Stimulated activated CD4-positive, alpha-beta T cell treated with anti-CD3 and anti-CD28 coated beads, Interleukin-15, amount 100 ng/mL, for 24 hours (primary cell): ENCODE measurements at places on chromosomes 3 and 15.

- DNase-seq: no peak
Measured at GRCh38 chr3:27509376-27509775, 25.2 kb upstream of the SLC4A7 start.

DNA sequence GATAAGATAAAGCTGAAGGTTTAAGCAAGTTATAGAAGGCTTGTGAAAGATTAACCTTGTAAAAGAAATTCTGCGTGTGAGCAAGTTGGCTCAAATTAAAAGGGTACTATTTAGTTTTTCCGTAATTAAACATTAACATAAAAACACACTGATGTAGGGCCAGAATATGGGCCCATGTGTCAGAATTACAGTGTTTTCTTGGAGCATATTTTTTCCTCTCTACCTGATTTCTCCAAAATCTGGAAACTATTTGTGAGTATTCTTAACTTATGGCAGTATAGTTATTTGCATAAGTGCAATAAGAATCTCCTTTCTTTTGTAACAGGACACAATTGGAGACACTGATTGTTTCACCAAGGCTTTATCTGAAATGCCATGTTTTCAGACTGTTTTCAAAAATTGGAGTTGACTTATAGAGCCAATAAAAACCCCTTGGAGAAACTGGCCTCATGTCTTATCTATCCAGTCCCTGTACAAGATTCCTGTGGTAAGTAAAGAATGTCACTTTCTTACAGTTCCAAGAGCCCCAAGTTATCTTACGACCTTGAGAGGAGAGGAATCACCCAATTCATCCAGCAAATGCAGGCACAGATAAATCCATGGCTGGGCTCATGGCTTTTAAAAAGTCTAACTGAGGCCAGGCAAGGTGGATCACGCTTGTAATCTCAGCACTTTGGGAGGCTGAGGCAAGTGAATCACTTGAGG is 47.8 kb upstream of the P2RY1 start:
- no peak for DNase-seq

DNA sequence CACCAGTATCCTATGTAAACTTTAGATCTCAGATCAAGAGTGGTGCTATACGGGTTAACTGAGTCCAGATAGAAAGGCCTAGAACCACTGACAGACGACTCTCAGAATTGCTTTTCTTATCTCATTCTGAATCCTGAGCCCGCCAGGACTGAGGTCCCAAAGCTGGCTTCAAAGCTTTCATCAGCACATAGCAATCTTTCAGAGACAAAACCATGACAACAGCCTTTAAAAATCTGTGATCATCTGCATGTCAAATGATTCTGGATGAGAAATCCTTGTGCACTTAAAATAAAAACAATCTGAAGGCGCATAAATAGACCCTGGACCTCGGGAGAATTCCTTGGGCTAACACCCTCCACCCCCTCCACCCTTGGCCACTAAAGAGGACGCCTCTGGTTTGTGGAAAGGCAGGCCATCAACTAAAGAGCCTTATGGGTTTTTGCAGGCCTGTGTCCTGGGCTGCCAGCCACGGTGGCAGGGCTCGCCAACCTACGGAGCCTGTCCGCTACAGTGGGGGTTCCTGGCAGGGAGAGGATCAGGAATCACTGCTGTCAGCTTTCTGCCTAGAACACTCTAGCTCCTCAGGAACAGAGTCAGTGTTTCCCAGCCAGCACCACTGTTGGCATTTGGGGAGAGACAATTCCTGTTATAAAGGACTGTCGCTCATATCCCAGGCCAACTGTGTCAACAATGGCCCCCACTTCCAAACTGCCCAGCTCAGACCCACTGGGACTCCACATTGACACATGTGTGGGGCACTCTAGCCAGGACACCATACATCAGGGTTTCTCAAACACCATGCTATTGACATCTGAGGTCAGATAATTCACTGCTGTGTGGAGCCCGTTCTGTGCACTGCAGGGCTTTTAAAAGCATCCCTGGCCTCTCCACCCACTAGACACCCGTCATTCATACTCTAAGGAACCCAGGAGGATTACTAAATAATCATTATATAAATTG is 20.2 kb downstream of the TLE3 start:
- no peak for DNase-seq

DNA sequence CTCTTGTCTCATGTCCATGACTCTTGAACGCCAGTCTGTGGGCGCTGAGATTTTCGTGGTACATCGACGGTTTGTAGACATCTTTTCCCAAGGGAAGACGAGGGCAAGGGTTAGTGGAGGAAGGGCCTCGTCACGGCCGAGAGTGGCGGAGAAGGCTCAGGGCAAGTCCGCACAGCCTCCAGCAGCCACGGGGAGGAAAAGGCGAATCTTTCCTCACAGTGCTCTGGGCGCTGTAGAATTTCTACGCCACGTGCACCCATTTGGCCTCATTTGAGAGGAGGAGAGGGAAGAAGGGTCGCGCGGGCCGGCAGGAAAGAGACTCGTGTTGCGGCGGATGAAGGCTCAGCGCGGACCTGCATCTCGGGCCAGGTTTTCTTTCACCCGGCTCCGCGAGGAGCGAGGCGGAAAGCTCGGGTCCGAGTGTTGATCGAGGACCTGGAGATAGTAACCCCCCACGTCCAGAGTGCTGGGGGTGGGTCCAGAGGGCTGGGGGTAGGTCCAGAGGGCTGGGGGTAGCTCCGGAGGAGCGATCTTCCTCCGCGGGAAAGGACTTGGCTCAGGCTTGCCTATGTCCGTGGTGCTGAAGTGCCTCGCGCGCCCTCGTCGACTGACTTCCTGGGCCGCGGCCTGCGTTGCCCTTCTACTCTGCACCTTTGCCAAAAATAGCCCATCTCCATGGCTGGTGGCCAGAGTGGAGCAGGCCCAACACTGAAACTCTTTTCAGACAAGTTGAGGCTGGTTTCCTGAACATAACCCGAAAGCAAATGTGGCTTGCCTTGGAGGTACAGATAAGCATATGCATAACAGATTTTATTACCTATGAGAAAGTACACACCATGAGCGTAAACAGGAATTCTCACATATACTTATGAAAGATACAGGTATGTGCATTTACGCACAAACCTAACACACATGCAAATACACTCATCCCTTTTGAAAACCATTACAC is 1.1 kb downstream of the SLC35G2 start:
- peak; percentile 45 for DNase-seq

DNA sequence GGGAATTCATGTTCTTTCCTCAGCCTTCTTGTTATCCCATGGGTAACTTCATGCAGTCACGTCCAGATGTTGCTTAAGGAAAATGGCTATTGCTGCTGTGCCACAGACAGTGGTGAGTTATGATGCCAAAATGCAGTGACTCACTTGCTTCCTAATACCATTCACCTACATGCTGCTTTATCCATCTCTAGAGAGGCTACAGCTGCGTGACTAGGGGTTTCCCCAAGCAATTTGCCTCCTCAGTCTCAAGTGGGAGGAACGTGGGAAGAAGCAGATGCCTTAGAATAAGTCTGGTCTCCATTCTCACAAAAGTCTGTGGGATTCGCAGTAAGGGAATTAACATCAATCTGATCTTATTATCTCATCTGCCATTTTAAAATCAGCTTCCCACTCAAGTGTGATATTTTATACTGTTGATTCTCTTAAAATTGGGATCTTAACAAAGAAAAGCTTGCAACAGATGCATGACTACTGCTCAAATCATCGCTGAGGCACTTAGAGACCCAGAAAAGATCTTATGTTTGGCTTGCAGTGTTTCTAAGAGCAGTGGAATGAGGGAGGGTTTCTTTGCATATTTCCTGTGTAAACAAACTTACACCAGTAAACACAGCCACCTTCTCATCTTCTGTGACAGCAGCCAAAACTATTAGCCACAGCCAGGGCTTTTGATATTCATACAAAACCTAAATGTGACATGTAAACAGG is 62.0 kb upstream of the ACP3 start:
- no peak for DNase-seq

GRCh38 chr15:89761009-89761831 is 10.2 kb upstream of the MESP1 start:
- DNase-seq: no peak

DNA sequence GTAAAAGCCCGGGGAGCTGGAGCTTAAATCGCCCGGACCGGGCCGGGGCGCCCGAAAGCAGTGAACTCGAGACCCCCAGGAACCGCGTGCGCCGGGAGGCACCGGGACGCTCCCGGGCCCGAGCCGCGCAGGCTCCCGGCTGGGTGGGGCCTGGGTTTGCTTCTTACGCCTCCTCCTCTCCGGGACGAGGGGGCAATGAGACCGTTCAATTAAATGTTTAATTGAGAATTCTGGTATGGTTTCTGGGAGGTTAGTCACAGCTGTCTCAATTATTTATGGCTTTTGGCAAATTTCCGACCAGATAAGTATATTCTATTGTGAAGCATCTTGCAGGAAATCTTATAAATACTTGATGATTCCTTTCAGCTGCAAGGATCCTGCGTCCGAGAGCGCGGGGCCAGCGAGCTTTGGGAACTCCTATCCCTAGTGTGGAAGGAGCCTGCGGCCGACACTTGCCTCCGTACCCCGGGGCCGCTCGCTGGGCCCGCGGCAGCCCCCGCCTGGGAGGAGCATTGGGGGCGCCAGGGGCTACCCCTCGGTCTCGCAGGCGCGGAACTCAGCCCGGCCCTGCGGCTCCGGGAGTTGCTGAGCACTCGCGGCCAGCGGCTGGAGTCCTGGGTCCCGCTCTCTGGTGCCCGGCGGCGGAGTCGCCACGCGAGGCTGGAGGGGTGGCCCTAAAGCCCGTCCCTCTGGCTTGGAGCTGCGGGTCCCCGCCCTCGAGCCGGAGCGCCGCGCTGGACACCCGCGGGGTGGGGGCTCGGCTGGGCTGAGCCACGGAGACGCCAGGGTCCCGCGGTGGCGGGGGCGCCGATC is 10.3 kb downstream of the ISL2 start:
- no peak for DNase-seq

DNA sequence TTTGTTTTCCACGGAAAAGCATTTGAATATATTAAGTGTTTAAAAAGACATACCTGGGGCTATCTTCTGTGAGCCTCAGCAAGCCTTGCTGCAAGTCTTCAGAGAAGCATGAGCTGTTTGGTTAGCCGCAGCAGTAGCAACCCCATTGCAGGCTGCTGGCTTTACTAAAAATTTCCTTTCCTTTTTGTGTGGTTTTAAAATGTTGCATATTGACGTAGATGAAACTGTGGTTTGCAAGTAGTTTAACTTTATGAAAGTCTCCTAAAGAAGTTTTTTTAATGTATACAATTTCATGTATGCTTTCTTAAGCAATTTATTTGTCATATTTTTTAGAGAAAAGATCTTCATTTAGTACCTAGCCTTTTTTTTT is at the start of gene GPR171:
TSS of gene GPR171 (minus strand) at position 166 of the 370 bp plus-strand sequence. CDS start 3,830 bp downstream, outside the sequence.
- DNase-seq: peak; percentile 69

DNA sequence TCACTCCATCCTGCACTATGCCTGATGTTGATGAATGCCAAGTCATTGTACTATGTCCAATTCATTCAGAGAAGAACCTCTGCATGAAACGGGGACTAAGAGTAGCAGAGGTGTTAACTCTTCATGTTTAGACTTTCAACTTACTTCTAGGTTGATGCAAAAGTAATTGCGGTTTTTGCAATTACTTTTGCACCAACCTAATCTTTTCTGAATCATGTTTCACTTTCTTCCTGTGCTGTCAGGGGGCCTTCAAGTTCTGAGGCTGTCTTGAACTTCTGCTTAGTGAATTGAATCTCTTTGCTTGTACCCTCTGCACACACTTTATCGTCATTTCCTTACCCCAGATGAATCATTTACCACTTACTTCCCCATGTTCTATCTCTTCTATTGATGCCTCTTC is 636.2 kb downstream of the NAALADL2 start:
- DNase-seq: no peak

DNA sequence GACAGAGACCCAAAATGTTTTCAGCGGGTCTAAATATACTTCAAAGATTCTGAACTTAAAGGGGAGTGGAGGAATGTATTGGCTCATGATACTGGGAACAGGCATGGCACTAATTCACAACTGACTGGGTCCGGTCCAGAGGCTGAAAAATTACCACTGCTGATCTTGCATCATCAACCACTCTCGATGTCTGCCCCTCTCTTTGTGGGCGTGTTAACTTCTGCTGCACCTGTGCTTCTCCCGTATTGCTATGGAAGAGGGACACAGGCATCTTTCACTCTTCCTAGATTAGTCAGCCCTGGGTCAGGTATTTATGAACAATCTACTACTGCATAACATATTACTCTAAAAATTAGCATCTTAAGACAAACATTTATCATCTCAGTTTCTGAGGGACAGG is 33.2 kb downstream of the HHLA2 start:
- DNase-seq: no peak

- no peak for DNase-seq
Measured at GRCh38 chr15:34064438-34064837, 25.4 kb upstream of the AVEN start.

GRCh38 chr3:52092891-52093290 is 36.5 kb upstream of the DUSP7 start:
- no peak for DNase-seq

GRCh38 chr3:193783166-193783896 is 190.3 kb downstream of the OPA1 start:
- DNase-seq: no peak

- DNase-seq: no peak
Measured at GRCh38 chr3:115470254-115470653, 153.1 kb upstream of the GAP43 start.

DNA sequence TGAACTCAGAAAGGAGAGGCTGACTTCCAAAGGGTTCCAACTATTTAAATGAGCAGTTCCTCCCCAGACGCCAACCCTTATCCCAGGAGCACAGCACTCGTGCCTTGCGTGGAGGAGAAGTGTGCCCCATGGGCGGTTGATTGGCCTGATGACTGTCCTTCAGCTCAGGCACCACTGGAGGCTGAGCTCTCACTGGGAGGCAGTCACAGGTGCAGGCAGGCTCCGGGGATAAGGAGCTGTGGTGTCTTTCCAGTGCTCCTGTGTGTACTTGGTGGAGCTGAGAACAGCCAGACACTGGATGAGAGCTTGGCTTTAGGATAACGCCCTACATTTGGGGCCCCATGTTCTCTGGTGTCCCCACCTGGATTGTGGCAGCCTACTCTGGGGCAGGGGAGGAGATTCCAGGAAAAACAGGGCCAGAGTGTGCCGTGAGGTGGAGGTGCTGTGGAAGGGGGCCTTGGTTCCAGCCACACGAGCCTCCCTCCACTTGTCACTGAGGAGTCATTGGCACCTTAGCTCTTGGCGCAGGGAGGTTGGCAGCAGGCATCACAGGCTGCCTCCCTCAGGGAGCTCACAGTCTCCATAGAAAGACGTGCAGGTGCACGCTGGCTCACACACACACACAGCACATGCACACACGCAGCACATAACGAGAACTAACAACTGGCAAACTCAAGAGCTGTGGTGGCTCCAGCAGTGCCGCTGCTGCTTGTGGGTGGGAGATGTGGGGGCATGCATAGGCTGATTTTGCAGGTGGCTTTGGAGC is 22.7 kb upstream of the EPHB3 start:
- no peak for DNase-seq

GRCh38 chr3:42698216-42698910 is 4.2 kb downstream of the HHATL start:
- no peak for DNase-seq

DNA sequence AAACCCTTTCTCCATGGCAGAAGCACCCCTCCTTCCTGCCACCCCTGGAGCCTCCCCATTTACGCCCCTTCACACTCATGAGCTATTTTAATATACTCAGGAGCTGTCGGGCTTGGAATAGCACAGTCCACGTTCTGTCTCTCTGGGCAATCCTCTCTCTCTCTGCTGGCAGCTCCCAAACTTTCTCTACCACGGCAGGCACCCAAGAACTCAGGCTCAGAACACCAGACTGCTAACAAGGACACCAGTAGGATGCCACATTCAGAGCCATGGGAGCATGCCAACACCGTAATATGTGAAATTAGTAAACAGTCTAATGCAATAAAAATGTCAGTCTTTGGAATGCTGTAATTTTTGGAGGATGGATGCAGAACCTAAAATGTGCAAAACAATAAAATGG is 19.3 kb downstream of the TNFAIP8L3 start:
- DNase-seq: no peak

GRCh38 chr15:100558771-100559254 is 30.1 kb upstream of the CERS3 start:
- no peak for DNase-seq
